T-helper 17 cell (primary cell): ENCODE measurements at places on chromosomes 5 and 9. TPM values are rescaled to one million over a fixed set of nuclear protein-coding genes. Genes with fewer than 3 reads are reported as not detected.

PRELID2 gene
- 3.0 TPM for total RNA-seq

HAVCR1 gene
- total RNA-seq: 1.4 TPM

CYLC2 gene
- not detected for total RNA-seq

PCA3 gene
- total RNA-seq: not detected

ARL14EPL gene
- total RNA-seq: not detected

JAKMIP2 gene
- total RNA-seq: 2.4 TPM

DAB2IP gene
- not detected for total RNA-seq

SNCAIP gene
- total RNA-seq: not detected

SLC2A6 gene
- 3.4 TPM for total RNA-seq

ANKRD34B gene
- total RNA-seq: not detected

ENC1 gene
- 0.70 TPM for total RNA-seq
